Skin of body (tissue), 3 donors: ENCODE measurements at places on chromosomes 1 and 21. TPM values are rescaled to one million over a fixed set of nuclear protein-coding genes. Genes with fewer than 3 reads are reported as not detected.

Gene CDA
- total RNA-seq: 2.1 TPM

Gene ANKRD34A
- total RNA-seq: 0.30 TPM

- DNase-seq: no peak
Measured at GRCh38 chr1:13762642-13763041, 62.7 kb downstream of the PRDM2 start.

- DNase-seq: no peak
Measured at GRCh38 chr1:110682898-110683297, 8.2 kb upstream of the KCNA3 start.

DNA sequence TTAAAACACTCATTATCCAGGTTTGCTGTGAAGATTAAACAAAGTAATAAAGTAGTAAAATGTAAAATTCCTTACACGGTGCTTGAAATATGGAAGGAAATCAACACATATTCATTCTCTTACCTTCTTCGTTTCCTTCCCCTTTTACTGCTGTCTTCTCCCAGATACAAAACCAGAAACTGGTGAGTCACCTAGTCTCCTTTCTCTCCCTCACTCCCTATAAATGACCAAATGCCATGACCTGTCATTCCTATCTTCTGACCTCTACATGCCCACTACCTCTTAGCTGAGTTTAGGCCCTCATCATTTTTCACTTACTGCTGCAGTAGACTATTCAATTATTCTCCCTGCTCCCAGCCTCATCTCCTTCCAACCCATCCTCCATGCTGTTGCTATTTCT lies 4.3 kb upstream of the NR1I3 start:
- no peak for DNase-seq

DNA sequence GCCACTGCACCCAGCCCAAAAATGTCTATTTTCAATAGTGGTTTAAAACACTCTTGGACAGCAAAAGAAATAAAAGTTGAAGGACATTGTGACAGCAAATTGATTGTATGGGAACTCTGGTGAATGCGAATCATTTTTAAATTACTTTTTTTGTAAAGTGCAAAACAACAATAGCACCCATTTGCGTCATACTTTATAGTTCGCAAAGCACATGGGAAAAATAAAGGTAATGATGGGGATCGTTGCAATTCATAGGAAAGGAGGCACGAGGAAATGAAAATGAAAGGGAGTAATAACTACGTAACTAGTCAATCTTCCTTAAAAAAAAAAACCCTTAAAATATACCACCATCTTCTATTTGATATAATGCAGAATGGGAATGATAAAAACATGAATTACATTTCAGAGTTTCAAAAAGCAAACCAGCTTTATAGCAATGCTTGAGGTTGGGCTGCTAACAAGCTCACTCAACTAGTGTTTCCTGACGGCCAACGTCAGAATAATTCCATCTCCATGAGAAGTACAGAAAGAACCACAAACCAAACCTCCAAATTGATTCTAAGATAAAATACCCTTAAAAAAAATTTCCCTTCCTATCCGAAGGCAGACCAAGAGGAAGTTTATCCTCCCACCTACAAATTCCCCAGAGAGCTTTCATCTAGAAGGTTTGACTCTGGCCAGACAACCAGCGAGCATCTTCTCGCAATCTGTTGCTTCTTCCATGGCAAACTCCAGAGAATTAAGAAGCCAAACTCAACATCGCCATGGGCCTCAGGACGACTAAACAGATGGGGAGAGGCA lies at the start of gene EDARADD:
Gene EDARADD (plus strand): TSS at position 606 of the 801 bp plus-strand sequence. CDS start 159 bp downstream, at position 765.
- no peak for DNase-seq

DNA sequence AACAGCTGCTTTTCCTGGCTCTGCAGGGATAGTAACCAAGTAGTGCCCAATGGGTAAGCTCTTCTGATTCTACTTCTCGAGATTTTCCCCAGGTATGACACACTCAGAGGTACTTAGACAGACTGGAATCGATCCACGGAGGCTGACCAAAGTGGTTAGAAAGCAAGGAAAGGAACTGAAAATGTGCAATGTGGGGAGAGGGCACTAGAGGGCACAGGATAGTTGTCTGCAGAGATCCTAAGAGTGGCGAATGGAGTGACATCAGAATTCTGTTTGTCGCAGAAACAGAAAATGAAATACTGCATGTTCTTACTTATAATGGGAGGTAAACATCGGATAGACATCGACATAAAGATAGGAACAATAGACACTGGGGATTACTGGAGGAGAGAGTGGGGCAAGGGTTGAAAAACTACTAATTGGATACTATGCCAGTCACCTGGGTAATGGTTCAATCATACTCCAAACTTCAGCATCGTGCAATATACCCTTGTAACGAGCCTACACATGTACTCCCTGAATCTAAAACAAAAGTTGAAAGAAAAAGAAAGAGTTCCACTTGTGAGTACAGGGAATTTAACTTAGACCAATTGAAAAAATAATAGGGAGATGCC lies 23.3 kb downstream of the CYP2J2 start:
- no peak for DNase-seq

DNA sequence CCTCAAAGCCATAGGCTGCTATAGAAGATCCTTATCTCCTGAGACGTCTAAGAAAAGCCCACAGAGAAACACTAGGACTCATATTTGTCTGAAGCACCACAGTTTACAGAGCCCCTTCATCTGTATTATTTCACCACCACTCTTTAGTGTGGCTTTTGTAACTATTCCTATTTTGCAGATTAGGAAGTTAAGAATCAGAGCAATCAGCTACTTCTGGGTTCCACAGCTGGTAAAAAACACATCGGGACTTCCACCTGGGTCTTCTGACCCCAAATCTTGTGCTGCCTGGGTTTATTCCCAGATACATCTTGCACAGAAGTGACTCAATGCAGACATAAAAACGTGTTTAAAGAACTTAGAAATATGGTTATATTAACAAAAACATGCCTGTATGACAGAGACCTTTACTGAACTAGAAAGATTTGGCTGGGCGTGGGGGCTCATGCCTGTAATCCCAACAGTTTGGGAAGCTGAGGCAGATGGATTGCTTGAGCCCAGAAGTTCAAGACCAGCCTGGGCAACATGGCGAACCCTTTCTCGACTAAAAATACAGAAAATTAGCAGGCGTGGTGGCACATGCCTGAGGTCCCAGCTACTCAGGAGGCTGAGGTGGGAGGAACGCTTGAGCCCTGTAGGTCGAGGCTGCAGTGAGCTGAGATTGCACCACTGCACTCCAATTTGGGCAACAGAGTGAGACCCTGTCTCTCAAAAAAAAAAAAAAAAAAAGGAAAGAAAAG lies 40.9 kb downstream of the ELK4 start:
- no peak for DNase-seq
